ENCODE measurements at places on chromosomes 4 and X.
A peak's percentile ranks its signal among the peaks of the same experiment; 100 is the strongest.

DNA sequence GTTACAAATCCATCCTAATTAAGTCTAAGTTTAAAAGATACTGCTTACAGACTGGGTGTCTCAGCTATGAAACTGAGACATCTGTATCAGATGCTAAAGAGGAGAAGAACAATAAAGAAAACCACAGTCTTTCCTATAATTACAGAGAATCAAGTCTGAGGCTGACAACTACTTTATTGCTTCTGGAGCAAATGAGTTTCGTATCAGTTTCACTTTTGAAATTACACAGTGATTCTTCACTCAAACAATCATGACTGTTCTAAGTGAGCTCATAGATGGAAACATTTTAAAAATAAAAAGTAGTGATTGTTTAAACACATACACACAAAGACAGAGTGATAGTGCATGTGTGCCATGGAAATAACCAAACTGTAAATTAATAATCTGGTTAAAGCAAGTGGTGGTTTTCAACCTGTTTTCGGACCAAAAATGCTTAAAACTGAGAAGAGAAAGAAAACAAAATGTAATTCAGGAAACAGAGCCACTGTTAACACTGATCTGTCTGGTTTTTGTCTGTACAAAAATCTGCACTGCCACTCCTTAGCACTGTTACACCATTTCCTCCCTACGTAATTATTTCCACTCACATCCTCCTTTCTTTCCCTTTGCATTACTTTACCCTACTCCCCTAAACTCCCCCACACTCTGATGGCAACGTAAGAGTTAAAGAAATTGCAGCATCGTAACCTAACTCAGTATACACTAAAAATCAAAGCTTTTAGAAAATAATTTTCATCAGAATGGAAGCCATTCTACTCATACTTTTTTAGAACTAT lies 12.5 kb downstream of the RFC1 start:
- peak; percentile 93 for DNase-seq

DNA sequence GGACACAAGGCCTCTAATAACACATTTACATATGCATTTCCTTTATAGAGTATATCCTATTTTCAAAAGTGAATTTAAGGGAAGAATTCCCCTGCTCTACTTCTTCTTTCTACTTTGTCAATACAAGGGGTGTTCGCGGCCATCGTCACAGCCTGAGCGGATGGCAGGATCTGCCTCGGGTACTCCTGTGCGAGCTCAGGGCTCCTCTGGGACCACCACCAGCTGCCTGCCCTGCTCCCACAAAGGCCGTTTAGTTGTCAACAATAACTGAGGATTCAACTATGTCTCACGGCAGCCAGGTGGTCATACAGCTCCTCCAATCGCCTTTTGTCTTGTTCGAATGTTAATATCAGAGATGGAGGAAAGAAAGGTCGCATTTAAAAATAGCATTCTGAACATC lies 228.2 kb upstream of the TENM3 start:
- DNase-seq: no peak

- DNase-seq: no peak
These were observed 75.9 kb upstream of the CPEB2 start for GRCh38 chr4:14926368-14926767.

GRCh38 chr4:166182145-166182544 lies 309.1 kb downstream of the TLL1 start:
- no peak for DNase-seq

GRCh38 chr4:173138624-173139023 lies 30.0 kb upstream of the GALNT7 start:
- DNase-seq: no peak

DNA sequence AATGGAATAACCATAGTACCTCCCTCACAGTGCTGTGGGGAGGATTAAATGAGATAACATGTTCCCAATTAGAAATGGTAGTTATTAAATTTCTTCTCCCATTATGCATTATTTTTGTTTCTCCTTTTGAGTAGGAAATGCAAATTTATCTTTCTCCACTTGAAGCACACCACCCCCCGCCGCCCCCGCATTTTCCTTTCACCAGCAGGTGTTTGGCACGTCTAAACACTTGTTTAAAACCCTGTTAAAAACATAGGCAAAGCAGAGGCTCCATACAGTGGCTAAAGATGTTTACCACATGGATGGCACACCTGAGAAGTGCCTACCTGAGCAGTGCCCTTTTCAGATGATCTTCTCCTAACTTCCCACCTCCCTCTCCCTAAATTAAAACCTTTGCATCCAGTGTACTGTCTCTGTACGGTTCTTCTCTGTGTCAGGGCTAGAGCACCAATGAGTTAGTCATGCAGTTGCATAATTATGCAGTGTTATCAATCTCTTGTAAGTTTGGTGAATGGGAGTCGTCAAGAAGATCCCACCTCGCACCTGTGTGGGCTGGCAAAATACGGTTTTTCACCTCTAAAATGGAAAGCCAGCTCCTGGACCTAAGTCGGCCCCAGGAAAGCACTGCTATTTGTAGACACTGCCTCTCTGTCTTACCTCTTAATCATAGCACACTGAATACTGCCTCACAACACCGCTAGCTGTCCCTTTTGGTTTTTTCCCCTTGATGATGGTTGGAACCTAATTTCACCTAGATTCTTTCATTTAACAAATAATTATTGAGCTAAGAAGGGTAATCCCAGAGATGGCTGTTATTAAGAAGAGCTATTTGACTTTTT lies 122.0 kb downstream of the CT47B1 start:
- no peak for DNase-seq

- DNase-seq: no peak
These were observed 749.4 kb downstream of the GRID2 start for GRCh38 chr4:93053140-93053539.

GRCh38 chr4:137909529-137910309 lies 332.4 kb downstream of the SLC7A11 start:
- DNase-seq: no peak

DNA sequence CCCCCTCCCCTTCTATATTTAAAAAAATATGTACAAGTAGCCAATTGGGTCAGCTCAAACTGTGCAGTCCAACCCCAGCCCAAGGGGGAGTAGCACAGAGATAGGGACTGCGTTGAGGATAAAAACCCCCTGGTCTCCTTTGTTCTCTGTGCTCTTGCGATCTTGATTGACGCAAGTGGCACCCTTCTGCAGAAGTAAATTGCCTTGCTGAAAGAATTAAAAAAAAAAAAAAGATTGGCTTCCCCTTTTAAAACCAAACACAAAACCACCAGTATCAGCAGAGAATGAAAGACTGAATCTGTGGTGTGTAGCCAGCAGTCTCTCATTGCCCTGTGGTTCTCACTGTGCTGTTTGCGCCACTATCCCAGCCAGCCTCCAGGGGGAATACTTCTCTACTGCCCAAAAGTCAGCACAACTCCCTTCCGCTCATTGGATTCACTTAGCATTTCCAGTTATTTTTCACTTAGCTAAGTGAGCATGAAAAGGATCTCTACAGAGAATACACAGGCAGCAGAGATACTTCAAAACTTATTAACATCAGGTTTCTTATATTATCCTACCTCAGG lies 29.7 kb downstream of the MANBA start:
- DNase-seq: no peak

GRCh38 chr4:40369437-40370274 lies 34.5 kb downstream of the CHRNA9 start:
- no peak for DNase-seq

DNA sequence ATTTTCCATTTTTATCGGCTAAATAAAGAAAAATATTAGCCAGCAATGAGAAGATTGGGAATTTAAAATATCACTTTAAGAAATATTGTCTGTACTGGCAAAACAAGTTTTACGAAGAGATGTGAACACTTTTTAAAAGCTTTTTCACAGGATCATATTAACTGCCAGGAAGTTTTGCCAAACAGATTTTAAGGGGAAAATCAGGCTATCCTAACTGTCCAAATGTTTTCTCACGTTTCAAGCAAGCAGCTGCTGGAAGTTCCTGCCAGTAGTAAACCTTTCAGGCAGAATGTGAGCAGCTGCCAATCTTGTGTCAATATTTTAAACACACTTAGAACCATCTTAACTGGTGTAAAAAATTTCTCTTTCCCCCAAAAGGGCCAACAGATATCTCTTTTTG lies 101.1 kb downstream of the ADGRL3 start:
- no peak for DNase-seq
